ENCODE measurements at places on chromosomes 2 and 18. TPM values are rescaled to one million over a fixed set of nuclear protein-coding genes. Genes with fewer than 3 reads are reported as not detected.

Gene RAB31
- 32.8 TPM for total RNA-seq

Gene CCDC148
- total RNA-seq, result 1.2 TPM

Gene ZNF514
- 8.3 TPM for total RNA-seq

Gene THSD7B
- not detected for total RNA-seq

Gene CGREF1
- 3.4 TPM for total RNA-seq

Gene G6PC2
- total RNA-seq, result not detected

Gene CRYGC
- total RNA-seq, result not detected

Gene TBR1
- not detected for total RNA-seq
